Stimulated activated CD4-positive, alpha-beta T cell treated with anti-CD3 and anti-CD28 coated beads, Interleukin-15, amount 100 ng/mL, for 24 hours (primary cell): ENCODE measurements at places on chromosomes 4 and X.

DNA sequence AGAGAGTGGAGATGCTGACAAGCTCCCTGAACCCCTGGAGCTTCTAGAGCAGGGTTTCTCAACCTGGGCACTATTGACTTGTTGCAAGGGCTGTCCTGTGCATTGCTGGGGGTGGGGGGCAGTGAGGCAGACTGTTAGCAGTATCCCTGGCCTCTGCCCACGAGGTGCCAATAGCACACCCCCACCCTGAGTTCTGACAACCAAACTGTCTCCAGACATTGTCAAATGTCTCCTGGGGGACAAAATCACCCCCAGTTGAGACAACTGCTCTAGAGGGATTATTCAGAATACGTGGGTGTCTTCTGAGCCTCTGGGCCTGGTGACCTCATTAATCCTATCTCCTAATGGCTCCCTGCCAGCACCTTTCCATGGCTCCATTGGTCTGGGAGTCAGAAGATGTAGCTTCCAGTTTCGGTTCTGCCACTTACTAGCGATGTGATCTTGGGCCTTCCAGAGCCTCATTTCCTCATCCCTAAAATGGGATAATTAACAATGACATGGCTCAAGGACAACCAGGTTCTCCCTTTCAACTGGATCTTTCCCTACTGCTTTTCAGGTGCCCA lies 17.6 kb upstream of the PJA1 start:
- no peak for DNase-seq

GRCh38 chr4:1716065-1716945 lies 4.2 kb upstream of the SLBP start:
- no peak for DNase-seq

DNA sequence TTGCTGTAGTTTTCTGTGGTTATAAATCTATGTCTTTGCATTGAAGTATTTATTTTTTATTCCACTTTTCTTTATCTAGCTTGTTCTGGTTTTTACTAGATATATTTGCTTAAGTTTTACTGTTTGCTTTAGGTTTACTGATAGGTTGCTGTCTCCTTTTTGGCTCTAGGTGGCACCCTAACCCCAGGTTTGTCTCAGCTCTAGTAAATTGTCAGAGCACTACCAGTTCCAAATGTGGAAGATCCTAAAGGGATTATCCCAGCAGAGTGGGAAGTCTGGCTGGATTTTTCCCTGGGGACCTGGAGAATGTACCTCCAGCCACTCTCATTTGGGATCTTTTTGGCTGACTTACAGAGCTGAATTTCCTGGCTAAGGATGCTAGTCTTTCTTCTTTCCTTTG lies 106.1 kb downstream of the PBDC1 start:
- peak; percentile 34 for DNase-seq

DNA sequence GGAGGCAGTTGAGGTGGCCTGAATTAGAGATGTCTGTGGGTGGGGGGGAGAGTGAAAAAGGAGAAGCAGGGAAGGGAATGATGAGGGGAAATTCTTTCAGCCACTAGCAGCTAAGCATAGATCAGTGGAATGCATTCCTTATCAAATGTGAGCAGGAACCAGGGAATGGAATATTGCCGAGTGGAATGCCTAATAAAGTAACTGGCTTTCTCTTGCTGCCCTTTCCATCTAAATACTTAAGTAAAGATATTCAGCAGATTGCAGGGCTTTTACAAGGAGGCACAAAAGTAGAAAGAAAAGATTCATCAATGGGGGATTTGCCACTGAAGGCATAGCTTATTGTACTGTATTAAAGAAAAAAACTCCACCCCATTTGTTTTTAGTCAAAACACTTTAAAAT lies 263.0 kb upstream of the RPS6KA3 start:
- no peak for DNase-seq

DNA sequence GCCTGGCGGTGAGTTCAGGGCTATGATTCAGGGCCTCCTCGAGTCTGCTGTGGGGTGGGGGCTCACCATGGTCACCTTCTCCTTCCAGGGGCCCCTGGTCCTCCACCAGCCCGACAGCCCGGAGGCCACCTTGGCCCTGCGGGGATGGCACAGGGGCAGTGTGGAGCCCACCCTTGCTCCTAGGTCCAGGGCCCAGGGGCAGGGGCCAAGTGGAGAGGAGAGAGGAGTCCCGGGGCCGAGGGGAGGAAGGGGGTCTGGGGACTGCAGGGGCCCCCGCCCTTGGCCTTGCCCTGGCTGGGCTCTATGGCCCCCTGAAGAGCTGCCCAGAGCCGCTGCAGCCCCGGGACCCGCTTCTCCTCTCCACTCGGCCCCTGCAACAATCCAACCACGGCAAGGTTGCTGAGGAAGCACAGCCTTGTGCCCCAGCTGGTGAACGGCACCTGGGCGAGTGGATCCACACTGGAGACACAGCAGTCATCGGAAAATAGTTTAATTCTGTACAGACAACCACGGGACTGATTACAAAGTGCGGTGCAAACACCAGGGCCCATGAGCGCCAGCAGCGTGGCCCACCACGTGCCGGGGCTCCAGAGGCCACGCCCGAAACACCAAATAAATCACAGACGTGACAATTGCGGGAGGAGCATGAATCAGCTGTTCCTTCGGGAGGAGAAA lies 23.0 kb upstream of the CPLX1 start:
- DNase-seq: no peak

- no peak for DNase-seq
Measured at GRCh38 chrX:80876877-80877276, 67.2 kb upstream of the BRWD3 start.
